B cell (primary cell): ENCODE measurements at places on chromosomes 5 and 9.

DNA sequence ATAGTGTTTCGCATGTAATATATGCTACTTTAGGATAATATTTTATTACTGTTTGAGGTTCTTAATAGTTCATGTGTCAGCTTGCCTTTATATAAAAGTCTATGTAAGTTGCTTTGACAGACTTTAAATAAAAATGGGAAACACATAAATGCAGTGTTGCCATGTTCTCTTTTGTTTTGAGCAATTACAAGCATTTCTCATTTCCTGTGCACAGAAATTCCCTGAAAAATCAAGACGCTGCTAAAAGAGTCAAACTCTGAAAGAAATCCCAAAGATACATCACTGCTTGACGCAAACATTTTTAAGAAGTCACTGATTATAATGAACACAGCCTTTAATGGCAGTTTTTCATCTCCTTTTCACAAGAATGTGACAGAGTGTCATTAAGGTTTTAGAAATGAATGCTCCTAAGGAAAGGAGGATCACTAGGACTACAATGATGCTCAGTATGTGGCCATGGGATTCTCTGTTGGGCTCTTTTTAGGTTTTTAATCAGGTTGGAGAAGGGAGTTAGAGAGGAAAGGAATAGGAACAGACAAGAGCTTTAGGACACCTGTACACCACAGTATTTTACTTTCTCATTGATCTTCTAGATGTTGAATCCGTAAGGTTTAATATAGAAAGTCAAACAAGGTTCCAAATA lies 29.4 kb downstream of the ZCCHC7 start:
- no peak for DNase-seq

DNA sequence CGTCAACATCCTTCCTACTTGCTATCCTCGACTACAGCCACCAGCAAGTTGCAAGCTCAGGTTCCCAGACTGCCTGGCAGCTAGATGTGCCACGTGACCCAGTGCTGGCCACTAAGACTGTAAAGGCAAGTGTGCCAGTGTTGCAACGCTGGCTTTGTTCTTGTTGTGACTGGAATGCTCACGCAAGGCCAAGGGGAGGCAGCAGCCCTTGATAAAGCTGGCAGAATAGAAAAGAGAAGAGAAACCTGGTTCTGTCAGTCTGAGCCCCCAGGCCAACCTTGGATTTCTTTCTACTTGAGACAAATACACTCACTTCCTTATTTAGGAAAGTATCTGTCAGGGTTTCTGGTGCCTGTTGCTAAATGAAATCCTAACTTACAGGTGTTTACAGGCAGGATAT lies 113.0 kb downstream of the KLHL3 start:
- DNase-seq, result peak; percentile 21

DNA sequence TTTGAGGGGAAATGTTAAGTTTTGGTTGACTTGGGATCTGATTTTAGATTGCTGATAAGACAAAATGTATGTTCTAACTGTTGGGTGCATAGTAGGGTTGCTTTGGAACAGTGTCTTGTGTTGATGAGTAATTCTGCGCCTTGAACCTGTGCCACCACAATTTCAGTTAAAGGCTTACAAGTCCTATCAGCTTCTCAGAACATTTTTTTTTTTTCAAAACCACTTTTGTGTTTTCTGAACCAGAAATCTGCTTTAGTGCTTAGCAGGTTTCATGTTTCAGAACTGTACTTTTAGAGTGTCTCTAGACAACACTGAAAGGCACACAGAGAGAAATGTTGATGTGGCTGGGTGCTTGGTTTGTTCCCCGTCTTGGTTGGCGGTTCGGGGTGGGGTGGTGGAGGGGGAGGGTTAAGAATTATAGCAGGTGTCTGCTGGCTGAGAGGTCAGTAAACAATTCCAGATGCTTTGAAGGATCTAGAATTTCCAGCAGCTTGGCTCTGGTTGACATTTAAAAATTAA lies 84.6 kb downstream of the ANKRD55 start:
- no peak for DNase-seq

DNA sequence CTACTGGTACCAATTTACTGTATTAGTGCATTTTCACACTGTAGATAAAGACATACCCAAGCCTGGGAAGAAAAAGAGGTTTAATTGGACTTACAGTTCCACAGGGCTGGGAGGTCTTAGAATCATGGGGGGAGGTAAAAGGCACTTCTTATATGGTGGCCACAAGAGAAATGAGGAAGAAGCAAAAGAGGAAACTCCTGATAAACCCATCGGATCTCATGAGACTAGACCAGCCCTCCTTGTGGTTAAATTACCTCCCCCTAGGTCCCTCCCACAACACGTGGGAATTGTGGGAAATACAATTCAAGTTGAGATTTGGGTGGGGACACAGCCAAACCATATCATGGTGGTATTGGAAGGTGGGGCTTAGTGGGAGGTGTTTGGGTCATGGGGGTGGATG lies 56.5 kb upstream of the SPDL1 start:
- no peak for DNase-seq

DNA sequence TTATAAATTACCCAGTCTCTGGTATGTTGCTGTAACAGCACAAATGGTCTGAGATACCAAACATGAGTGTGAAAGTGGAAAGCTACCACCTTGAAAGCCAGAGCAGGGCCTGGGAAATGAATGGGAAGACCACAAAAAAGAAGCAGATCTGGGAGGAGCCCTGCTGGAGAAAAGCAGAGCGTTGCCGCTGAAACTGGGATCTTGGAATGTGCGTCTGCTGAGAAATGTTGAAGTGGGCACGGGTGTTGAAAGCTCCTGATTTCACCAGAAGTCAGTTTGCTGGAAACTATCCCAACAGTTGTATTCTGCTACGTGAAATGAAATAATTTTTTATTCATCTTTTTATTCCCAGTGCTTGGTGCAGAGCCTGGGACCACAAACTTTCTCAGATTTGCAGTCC lies 40.0 kb downstream of the NUDT12 start:
- no peak for DNase-seq

- DNase-seq, result no peak
Measured at GRCh38 chr9:77370064-77370463, 192.7 kb downstream of the VPS13A start.

- DNase-seq, result no peak
Measured at GRCh38 chr9:38414040-38414723, 10.1 kb downstream of the IGFBPL1 start.

GRCh38 chr9:36748322-36748899 lies 175.7 kb downstream of the MELK start:
- peak; percentile 43 for DNase-seq

DNA sequence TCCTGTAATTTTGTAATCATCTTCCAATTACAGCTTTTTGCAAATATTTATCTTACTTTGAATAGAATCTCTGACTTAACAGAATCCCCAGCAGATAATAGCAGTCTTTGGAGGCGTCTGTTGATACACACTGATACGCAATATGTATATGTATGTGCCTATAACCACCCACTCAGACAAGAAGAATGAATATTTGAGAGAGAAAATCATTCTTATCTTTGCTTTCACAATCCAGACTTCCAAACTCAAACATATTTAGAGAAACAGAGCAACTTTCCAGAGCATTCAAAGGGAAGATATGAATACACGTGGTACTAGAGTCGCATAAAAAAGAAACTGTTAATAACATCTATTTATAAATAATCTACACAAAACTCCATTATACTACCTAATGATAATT lies 6.1 kb downstream of the RORB start:
- no peak for DNase-seq

DNA sequence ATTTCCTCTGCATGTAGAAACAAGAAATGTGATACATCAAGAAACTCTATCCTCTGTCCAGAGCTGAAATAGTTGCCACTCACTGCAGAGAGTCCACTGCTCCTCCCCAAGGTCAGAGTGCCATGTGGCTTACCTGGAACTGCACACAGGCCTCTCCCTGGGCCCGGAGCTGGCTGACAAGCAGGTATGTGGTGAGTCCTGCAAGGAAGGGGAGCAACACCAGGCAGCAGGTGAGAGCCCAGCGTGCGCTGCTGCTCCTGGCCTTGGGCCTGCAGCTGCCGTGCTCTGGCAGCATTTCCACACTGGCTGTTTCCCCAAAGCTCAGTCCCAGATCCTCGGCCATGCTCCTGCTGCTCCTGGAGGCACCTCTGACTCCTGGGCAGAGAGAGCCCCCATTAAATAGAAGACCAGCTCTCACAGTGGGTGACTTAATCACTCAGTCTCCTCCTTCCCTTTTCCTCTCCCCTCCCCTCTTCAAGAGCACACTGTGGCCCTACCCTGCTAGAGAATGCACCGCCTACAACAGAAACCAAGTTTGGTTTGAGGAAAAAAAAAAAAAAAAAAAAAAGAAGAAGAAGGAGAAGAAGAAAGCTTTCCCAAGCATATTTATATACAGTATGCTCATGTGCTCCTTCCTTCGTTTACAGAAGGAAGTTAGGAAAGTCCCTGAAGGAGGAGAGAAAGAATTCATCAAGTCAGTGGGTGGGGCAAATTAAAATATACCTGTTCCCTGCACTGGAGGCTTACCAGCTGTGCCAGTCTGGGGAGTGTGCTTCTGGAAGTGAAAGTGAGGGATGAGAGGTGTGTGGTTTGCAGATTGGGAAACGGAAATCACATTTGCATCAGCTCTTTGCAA lies at the start of gene TNFSF15:
Gene TNFSF15 (minus strand): TSS at position 370 of the 856 bp plus-strand sequence. CDS start 27 bp downstream, at position 343.
- DNase-seq, result peak; percentile 69

- DNase-seq, result no peak
Measured at GRCh38 chr5:43701227-43701626, 98.2 kb downstream of the NNT start.

GRCh38 chr5:92560698-92561401 lies 1020.2 kb downstream of the NR2F1-AS1 start:
- DNase-seq, result no peak

GRCh38 chr5:139361835-139362429 lies 20.3 kb downstream of the PAIP2 start:
- DNase-seq, result no peak

GRCh38 chr5:172177176-172177575 lies 10.8 kb downstream of the STK10 start:
- no peak for DNase-seq

- DNase-seq, result no peak
Measured at GRCh38 chr9:89933578-89933977, 328.8 kb downstream of the GADD45G start.

- DNase-seq, result no peak
Measured at GRCh38 chr9:71770170-71770569, 1.9 kb upstream of the CEMIP2 start.

DNA sequence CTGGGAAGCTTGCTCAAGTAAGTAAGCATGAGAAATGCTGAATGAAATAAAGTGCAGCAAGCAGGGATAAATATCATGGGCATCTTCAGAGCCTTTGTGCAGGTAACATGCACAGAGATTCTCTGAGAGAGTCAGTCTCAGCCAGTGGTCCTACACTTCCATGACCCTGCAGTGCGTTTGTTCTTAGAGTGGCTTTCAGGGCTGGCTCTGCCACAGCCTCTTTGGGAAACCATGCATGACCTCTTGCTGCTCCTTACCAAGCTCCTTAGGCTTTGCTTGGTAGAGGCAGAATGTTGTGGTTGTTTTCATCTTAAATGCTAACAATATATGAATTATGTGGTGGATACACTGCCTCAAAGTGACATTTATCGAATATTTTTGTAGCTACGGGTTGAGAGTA lies 5.4 kb downstream of the SYK start:
- DNase-seq, result no peak

GRCh38 chr5:174284873-174285272 lies 239.4 kb downstream of the NSG2 start:
- no peak for DNase-seq

GRCh38 chr5:76942581-76942980 lies 10.3 kb upstream of the CRHBP start:
- DNase-seq, result no peak

- DNase-seq, result no peak
Measured at GRCh38 chr5:93452255-93452654, 128.8 kb downstream of the NR2F1-AS1 start.

DNA sequence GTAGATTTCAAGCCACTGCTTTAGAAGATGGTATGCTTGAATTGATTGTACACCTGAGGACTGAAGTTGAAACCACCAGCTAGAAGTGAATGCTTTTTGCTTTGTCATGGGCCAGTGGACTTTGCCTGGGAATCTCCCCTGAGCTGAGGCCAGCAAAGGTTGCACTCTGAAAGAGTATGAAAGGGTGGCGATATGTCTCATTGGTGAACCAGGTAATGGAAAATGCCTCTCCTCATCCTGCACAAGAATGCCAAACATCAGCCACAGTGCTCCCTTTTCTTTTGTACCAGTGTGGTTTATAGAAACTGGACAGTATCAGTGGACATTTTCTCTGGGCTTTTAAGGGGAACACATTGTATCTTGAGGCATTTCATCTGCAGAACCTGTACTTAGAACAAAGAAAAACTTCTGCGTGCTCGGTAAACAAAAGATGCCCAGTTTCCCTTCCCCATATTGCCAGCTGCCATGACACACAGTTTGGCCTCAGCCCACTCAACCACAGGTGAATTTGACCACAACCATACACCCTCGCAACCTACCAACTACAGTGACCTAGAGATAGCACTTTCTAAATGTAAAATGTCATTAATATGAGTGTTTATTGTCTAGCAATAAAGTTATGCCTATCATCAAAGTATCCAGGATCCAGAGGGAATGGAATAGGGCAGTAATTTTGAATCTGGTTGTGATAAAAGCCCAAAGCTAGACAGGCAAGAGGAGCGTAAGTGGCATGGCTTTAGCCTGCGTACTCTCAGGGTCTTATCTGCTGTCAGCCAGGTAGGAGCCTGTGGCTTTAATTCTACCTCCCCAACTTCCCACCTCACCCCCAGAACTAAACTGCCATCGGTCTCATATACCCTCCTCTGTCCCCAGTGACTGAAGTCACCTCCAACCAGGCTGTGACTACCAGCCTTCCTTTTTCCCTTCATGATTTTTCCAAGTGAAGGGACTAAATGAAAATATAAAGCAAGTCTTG lies 79.5 kb upstream of the LHFPL2 start:
- DNase-seq, result peak; percentile 88

DNA sequence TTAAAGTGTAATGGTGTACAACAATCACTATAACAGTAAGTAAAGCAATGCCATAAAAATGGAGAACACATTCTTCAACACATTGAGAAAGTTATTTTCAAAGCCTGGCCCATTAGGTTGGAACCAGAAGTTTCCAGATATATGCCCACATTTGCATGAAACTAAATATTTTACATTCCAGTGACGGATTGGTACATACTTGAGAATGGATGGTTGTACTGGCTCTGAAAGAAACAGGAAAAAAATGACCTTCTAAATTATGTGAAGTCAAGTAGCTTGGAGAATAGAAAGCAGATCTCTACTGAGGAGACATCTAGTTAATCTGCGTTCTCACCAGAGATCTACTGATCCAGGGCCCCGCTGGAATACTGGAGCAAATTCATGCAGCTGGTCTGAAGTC lies 1037.0 kb downstream of the NR2F1-AS1 start:
- no peak for DNase-seq
